ENCODE measurements at places on chromosomes 3 and 15.

GRCh38 chr3:27669591-27669990, 52.5 kb downstream of the EOMES start:
- no peak for DNase-seq

GRCh38 chr3:148854061-148854460, 11.0 kb upstream of the CPA3 start:
- DNase-seq: no peak

GRCh38 chr3:58471025-58471887, 20.6 kb upstream of the KCTD6 start:
- no peak for DNase-seq

DNA sequence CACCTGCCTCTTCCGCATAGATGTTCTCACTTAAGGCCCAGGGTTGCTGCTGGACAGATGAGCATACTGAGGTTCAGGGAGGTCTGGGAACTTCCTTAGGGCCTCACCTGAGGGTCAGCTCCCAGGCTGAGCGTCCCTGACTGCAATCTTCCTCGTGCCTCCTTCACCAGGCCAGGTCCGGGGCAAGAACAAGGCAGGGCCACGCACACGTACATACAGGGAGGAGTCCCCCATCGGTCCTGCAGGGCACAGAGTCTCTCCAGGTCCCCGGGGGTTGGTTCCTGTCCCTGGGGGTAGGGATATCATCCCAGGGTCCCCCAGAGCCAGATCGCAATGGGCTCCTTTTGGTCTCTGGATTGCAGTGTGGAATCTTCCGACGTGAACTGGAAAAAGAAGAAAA, 130.1 kb downstream of the LRRK1 start:
- DNase-seq: no peak

DNA sequence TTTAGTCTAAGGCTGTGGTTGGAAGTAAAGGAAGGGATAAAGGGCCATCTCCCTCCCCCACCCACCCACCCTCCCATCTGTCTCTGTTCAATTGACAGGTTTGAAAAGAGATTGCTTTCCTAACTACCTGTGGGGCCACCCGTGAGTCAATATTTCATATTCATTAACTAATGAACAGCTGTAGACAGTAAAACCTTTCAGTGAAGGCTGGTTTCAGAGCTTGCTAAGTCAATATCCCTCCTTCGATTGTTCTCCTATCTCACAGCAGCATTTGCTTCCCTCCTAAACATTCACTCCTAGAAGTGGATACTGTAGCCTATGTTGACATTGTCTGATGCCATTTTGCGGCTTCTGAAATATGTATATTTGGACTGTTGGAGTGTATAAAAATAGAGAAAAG, 85.9 kb upstream of the SYNPR start:
- no peak for DNase-seq

DNA sequence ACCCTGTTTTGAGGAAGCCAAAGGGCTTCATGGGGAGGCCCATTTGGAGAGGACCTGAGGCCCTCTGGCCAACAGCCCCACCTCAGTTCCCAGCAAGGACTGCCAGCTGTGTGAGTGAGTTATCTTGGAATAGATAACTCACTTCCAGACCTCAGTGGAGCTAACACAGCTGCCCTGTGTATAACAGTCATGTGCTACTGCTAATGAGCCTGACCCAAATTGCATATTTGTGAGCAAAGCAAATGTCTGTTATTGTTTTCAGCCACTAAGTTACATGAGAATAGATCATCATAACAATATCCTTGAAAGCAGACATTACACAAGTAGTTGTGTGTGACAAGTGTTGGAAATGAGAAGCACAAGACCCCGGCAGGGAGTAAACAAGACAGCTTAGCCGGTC, 355.8 kb downstream of the MCTP2 start:
- no peak for DNase-seq

- no peak for DNase-seq
Observed at GRCh38 chr15:49492830-49493229, 69.8 kb downstream of the FGF7 start.

DNA sequence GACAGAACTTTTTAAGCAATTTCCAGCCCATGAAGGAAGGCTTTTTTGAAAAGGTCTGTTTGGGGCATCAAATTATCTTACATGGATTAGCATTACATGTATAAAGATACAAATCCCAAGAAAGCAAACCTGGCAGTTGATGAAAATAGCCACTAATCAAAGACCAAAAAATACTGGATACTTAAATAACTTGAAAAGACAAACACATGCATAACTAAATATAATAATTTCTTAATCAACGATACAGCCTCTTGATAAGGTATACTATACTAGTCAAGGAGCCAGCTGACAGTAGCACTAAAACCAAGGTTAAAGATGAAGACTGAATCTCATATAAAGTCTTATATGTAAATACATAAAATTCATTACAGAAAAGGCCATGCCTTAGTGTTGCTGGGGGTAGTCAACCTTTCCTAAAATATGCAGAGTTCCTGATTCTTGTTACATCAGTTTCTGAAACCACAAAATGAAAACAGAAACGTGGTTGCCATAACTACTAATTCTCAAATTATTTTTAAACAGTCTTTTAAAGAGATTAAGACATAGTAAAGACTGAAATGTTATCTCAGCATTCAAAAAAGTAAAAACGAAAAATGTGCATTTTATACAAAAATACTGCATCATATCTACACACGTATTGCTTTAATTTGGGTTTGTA, 2.0 kb downstream of the ANKRD28 start:
- DNase-seq: no peak

DNA sequence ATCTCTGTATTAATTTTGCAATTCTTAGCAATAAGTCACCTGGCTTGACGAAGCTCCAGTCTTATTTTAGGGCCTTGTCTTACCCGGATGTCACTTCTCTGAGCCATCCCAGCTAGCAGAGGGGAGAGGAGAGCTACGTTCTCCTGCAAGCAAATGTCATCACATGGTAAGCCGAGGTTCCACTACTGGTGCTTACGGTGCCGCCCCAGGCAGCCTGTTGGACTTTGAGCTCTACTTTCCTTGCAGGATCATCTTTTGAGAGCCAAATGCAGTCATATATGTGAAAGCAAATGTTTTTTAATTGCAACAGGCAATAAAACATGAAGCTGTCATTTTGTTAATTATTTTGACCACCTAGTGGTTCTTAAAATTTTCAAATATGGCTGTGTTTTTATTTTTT, 140.9 kb downstream of the FAM43A start:
- no peak for DNase-seq

DNA sequence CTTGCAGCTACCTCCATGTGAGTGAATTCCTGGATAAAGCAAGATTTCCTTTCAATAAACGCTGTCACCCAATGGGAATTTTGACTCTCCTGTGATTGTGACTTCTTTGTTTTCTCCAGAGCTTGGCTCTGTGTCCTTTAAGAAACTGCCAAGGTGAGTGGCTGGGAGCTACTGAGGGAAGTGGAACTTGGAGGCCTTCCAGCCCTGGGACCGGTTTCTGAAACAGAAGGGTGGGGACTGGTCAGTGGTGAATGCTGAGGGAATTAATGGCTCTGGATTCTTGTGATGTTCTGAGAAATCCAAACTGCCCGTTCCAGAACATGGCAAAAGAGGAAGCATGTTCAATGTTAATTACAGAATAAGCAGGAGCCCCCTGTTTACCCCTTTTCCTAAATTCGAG, 41.1 kb upstream of the MYZAP start:
- DNase-seq: no peak

DNA sequence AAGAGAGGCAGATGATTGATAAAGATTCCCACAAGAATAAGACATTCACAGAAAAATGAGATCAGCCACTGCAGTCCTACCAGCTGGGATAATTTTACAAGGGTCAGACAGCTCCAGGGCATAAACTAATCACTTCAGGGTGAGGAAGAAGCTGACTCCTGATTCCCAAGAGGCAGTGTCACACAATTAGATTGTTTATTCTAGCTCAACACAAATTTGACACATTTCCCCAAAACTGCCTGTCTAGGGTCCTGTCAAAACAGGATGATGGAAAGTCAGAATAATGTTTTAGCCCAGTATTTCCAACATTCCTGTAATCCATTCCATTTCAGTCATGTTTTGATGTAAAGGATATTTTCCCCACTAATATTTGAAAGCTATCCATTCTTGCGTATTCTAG, 110.8 kb downstream of the TNIK start:
- no peak for DNase-seq

- DNase-seq: no peak
Observed at GRCh38 chr15:61500951-61501620, 272.0 kb upstream of the RORA start.

DNA sequence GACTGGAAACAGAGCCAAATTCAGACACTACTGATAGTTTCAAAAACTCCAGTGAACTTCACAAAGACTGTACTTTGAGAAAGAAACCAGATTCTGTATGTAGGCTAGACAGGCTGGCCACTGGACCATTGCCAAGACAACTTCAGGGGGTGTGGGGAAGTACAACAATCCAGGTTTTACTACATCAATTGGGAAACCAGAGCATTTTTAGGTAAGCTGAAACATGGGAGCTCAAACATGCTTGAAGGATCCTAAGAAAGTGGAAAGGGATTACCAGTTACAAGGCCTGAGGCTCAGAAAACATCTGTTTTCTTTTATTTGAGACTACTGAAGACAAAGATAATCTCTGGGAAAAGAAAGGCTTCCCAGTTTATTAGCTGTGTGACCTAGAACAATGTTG, 26.9 kb upstream of the ZNF280D start:
- DNase-seq: no peak

- DNase-seq: no peak
Observed at GRCh38 chr15:74406992-74407705, 26.6 kb downstream of the SEMA7A start.

DNA sequence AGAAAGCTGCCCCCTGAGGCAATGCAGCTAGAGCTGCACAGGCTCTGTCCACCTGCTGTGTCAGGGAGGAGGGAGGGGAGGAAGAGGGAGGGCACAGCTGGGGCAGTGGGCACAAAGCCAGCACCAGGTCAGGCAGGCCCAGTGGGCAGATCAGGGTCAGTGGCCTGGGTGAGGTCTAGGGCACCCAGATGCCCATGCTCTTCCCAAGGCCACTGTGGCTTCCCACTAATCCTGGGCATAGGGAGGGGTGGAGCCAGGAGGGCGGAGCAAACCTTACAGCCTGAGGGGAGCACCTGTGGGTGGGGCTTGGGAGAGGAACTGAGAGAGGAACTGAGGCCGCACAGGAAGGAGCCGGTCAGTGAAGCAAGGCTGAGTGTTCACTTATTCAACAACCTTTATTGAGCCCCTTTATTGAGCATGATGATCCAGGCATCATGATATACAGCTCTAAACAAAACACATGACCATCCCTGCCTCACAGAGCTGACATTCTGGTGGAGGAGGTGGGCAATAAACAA, 55.0 kb downstream of the RHCG start:
- DNase-seq: no peak

GRCh38 chr3:47803480-47804025, 615 bp downstream of the DHX30 start:
- no peak for DNase-seq

DNA sequence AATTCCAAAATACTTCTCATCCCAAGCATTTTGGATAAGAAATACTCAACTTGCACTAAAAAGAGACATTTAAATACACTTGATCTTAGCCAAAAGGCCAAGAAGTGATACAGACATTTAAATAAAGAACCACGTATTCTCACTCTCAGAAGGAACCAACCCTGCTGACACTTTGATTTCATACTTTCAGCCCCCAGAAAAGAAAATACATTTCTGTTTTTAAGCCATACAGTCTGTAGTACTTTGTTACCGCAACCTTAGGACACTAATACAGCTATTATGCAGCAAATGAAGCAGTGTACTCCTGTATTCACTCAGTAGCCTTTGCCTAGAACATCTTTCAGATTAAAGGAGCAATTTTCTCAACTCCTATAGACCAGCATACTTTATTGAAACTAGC, 86.7 kb downstream of the TBC1D5 start:
- DNase-seq: no peak

- DNase-seq: no peak
Observed at GRCh38 chr15:60417112-60417511, 19.3 kb upstream of the ANXA2 start.

- DNase-seq: no peak
Observed at GRCh38 chr3:122298239-122298638, 26.8 kb upstream of the CSTA start.

DNA sequence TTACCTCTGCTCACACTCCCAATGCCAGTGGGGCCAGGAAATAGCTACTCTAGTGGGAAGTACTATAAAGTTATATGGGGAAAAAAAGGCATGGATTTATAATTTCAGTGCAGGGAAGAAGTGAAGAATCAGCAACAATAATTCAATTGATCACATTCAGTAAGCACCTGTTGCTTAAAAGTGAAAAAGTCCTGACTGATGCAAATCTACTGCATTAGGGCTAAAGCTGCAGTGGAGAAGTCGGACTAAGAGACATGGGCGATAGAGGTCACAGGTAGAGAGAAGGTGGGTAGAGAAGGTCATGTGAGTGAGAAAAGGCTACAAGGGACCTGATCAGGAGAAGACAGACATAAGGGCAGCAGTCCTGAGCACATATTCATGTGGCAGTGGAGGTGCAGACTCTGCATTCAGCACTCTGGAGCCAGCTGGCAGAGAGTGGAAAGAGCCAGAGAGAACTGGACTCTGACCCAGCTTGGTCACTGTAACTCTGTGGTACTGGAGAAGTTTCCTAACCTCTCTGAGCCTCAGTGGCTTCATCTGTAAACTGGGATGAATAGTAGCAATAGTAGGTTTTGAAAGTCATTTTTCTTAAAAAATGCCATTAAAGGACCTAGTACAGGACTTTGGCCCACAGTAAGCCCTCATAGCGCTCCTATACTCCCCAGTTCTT, 17.6 kb upstream of the BCL2A1 start:
- DNase-seq: no peak

DNA sequence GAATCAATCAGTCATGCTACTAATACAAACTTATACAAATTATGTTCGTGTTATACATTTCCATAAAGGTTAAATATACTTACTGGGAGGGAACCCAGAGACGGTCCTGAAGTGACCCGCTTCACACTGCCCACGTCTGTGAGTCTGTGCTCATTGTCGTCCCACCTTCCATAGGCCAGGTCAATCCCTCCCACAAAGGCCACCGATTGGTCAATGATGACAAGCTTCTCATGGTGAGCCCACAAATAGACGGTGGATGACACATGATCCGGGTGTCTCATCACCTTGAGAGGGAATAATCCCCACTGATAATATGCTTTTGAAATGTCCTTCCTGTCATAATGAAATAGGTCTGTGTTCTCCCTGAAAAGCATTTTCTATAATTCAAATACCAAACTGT, 121.7 kb downstream of the PLD1 start:
- DNase-seq: no peak

- no peak for DNase-seq
Observed at GRCh38 chr3:29171043-29171990, 109.6 kb upstream of the RBMS3 start.

DNA sequence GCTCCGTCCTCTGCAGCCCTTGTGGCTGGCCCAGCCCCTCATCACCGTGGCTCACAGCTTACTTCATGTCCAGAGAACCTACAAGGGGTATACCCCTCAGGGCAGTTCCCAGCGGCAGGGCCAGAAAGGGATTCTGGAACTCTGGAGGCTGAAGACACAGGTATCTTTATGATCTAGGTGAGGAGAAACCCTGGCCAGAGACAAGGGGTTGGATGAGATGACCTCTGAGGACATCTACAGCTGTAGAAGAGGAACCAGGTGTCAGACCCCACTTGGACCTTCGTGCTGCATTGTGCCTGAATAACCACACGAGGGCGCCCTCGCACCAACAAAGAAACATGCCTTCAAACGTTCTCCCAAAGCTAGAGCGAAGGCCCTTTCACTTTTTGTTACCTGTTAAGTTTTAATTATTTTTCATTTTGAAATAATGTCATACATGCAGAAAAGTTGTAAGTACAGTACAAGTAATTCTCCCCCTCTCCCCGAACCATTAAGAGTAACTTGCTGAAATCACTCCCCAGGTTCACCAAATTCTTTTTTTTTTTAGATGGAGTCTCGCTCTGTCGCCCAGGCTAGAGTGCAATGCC, 118.7 kb upstream of the SMAD3 start:
- DNase-seq: peak; percentile 3

GRCh38 chr15:55037071-55037470, 159.7 kb downstream of the RSL24D1 start:
- DNase-seq: no peak

Measured in esophagus squamous epithelium (tissue), 5 donors.